AG09319 (cell line): ENCODE measurements at places on chromosomes 6 and 20.

GRCh38 chr6:120228297-120228696, 878.7 kb upstream of the MAN1A1 start:
- DNase-seq, result no peak

DNA sequence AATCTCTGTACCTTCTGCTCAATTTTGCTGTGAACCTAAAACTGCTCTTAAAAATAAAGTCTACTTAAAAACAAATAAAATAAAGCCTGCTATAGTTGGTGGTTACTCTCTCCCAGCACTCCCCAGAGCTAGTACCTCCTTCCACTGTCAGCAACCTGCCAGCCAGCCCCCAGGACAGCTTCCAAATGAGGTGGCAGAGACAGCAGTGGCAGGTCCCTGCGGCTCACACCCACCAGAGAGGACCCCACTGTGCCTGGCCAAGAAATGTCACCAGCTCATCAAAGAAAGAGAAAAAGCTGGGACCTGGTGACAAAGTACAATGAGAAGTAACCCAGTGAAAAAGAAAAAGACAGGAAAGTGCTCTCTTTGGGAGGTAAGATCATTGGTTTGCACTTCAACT, 15.2 kb downstream of the APMAP start:
- DNase-seq, result no peak

DNA sequence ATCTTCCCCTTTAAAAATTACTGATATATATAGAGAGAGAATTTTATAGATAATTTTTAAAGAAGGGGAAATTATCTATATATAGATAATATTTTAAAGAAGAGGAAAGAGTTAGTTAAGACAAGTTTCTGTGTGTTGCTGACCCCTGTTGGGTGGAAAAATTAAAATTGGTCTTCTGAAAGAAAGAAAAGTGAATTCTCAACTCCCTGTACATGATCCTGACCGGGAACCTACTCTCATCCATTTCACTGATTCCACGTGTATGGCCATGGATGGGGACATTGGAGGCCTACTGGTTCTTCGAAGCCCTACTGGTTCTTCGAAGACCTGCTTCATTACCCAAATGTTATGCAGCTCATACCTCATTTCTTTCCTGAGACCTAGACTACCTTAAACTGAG, 53.0 kb upstream of the TCF21 start:
- no peak for DNase-seq

GRCh38 chr20:36153736-36154699, 522 bp upstream of the EPB41L1 start:
- no peak for DNase-seq
